OCI-M1 (cell line): ENCODE measurements at places on chromosomes 12 and 14.

GRCh38 chr14:95660651-95661515, 25.3 kb upstream of the TCL1B start:
- DNase-seq, result no peak

GRCh38 chr12:47882781-47883546, 21.8 kb downstream of the VDR start:
- DNase-seq, result no peak

GRCh38 chr12:79881351-79881750, 53.5 kb downstream of the PPP1R12A start:
- DNase-seq, result no peak

DNA sequence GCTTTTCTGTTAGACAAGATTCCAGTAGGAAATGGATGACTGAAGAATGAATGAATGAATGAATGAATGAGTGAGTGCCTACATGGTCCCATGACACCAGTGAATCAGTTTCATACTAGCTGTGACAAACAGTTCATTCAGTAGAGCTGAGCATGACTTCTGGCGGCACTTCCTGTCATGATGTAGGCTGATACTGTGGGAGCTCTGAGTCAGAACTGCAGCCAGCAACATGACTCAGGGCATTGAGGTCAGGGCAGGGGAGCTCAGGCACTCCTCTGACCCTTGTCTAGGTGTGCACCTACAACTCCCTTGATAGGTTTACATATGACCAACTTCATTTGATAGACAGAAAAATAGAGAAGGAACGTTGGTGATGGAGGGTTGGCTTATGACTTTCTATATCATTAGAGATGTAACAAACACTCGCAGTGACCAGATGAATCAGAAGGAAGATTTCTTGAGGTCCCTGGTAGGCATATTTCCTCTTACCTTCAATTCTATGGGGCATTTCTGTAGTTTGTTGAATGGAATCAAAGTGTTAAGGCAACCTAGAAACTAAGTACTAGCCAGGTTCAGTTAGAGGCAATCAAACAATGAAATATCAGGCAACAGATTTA, 139.3 kb upstream of the ARHGAP5 start:
- peak; percentile 46 for DNase-seq

GRCh38 chr12:60394665-60395064, 798.8 kb downstream of the SLC16A7 start:
- DNase-seq, result no peak

- DNase-seq, result no peak
These were observed 57.6 kb upstream of the FZD10 start for GRCh38 chr12:130104571-130105106.

DNA sequence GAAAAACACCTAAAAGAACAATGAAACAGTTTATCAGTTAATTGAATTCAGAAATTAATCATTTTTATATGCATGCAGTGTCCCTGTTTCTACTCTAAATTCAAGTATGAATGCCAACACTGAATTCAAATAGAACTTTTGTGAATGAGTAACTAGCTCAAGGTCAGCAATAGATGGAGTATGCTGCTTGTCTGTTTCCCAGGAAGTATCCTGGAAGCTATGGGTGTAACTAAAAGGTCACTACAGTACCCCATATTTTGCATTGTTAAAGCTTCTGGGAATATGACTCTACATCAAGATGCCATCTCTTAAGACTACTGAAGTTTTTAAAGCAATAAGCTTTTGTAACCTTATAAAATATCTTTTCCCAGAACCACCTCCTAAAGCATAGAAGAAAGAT, 681.4 kb upstream of the FBXO33 start:
- no peak for DNase-seq

DNA sequence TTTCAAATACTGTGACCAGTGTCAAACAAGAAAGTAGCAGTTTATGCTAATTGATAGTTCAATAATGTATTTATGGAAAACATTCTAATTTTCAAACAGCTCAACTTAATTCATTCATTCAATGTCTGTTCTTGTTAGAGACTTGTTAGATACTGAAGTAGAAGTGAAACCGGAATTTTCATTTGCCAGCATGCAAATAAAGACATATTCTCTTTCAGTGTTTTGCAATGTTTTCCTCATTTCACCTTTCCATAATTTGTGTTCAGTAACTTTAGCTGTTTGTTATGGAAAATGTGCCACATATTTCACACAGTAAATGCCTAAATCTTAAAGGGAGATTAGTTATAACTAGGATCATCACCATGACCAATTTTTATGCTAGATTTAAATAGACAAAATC, 21.2 kb downstream of the TAS2R50 start:
- no peak for DNase-seq

DNA sequence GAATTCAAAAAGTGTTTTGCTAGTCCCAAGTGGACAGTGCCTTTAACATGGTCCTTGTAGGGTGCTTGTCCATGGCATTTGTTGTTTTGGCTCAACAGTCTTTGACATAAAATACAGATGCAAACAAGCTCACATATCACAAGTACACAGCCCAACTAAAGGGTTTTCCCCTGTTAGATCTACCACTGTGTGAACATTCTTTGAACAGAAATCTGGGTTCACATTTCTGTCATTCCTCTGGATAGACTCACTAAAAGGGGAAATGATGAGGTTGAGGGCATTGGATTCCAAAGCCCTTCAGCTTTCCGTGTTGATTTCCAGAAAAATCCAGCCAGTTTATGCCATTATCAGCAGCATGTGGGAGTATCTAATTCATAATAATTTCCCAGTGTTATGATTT, 54.1 kb downstream of the EP400 start:
- DNase-seq, result no peak
